ENCODE measurements at places on chromosomes 2 and 18. TPM values are rescaled to one million over a fixed set of nuclear protein-coding genes. Genes with fewer than 3 reads are reported as not detected.

The NYAP2 gene
- 21.9 TPM for total RNA-seq

The MYCN gene
- 75.1 TPM for total RNA-seq

The CD226 gene
- total RNA-seq = 1.3 TPM

The CCBE1 gene
- total RNA-seq = 57.6 TPM

The REG1B gene
- total RNA-seq = not detected

The FBXO36 gene
- 8.1 TPM for total RNA-seq

The PDE1A gene
- total RNA-seq = 51.0 TPM

The HRH4 gene
- total RNA-seq = not detected

The CYP27C1 gene
- total RNA-seq = 3.1 TPM

The INPP5D gene
- 8.5 TPM for total RNA-seq

The FAM228A gene
- total RNA-seq = 9.4 TPM

The RNASEH1 gene
- total RNA-seq = 26.0 TPM

The LBH gene
- 61.7 TPM for total RNA-seq

The MOCOS gene
- total RNA-seq = 0.31 TPM

The SLC8A1 gene
- total RNA-seq = 160 TPM

The SERPINB4 gene
- total RNA-seq = not detected

The TDRD15 gene
- total RNA-seq = not detected

The MAPK4 gene
- 23.8 TPM for total RNA-seq

The IL36B gene
- total RNA-seq = not detected

The OR6B3 gene
- total RNA-seq = not detected

Data from parietal lobe (tissue), 2 donors.